ENCODE measurements at places on chromosomes 4 and X. TPM values are rescaled to one million over a fixed set of nuclear protein-coding genes. Genes with fewer than 3 reads are reported as not detected.

GRCh38 chrX:118855681-118856310, 32.2 kb downstream of the ZCCHC12 start:
- H3K4me1 ChIP-seq: no peaks in the 10 kb centered on the region
- no peaks in the 10 kb centered on the region for H3K27me3 ChIP-seq
- H3K27ac ChIP-seq: no peak overlapping the region

GRCh38 chrX:124223524-124223923, 108.9 kb upstream of the TEX13D start:
- no peak overlapping the region for H3K27ac ChIP-seq
- H3K36me3 ChIP-seq: no peaks in the 10 kb centered on the region

DNA sequence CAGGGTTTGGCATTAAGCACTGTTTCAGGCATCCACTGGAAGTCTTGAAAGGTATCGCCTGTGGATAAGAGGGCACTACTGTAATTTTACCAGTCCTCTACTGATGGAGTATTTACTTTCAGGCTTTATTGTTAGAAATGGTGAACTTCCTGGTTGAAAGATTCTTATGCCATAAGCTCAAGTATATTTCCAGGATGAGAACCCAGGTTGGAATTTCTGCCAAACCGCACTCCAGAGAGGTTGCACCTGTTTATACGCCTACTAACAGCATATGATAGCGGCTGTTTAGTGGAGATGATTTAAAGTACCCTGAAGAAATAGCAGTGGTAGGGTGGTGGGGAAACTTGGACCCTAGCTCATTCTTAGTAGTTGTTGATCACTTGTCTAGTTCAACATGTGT, 9.9 kb downstream of the FNIP2 start:
- H3K4me1 ChIP-seq: peaks cover 90% of the 10 kb centered on the region
- H3K36me3 ChIP-seq: no peaks in the 10 kb centered on the region
- H3K27me3 ChIP-seq: no peaks in the 10 kb centered on the region
- H3K4me3 ChIP-seq: no peak overlapping the region
- no peak for DNase-seq
- peak overlapping the region; percentile 16 for H3K27ac ChIP-seq

- no peak overlapping the region for H3K27ac ChIP-seq
- H3K36me3 ChIP-seq: no peaks in the 10 kb centered on the region
- no peaks in the 10 kb centered on the region for H3K27me3 ChIP-seq
- H3K4me3 ChIP-seq: no peak overlapping the region
- DNase-seq: no peak
Observed at GRCh38 chr4:121344098-121344497, 36.7 kb downstream of the QRFPR start.

GRCh38 chr4:169070071-169070894, 60.2 kb upstream of the CBR4 start:
- peak; percentile 63 for DNase-seq
- H3K4me1 ChIP-seq: peaks cover 12% of the 10 kb centered on the region

DNA sequence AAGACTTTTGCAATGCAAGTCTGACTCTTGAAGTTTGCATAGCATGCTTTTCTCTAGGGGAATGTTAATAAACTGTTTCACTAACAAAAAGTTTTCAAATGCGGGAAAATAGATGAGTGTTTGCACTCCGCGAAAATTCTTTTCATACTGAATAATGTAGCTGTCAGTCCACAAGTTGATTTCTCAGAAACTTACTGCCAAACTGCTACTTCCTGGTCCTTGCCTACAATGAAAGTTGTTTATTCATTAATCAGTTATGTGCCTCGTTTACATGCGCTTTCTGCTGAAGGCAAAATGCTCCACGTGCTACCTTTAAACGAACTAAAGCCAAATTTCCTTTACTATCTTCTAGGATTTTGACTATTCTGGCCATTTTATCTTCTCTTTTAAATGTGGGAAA, 166.2 kb downstream of the MAGEB17 start:
- H3K27me3 ChIP-seq: no peaks in the 10 kb centered on the region
- no peak overlapping the region for H3K4me3 ChIP-seq
- DNase-seq: no peak
- no peak overlapping the region for H3K27ac ChIP-seq
- no peaks in the 10 kb centered on the region for H3K36me3 ChIP-seq
- H3K4me1 ChIP-seq: no peaks in the 10 kb centered on the region

DNA sequence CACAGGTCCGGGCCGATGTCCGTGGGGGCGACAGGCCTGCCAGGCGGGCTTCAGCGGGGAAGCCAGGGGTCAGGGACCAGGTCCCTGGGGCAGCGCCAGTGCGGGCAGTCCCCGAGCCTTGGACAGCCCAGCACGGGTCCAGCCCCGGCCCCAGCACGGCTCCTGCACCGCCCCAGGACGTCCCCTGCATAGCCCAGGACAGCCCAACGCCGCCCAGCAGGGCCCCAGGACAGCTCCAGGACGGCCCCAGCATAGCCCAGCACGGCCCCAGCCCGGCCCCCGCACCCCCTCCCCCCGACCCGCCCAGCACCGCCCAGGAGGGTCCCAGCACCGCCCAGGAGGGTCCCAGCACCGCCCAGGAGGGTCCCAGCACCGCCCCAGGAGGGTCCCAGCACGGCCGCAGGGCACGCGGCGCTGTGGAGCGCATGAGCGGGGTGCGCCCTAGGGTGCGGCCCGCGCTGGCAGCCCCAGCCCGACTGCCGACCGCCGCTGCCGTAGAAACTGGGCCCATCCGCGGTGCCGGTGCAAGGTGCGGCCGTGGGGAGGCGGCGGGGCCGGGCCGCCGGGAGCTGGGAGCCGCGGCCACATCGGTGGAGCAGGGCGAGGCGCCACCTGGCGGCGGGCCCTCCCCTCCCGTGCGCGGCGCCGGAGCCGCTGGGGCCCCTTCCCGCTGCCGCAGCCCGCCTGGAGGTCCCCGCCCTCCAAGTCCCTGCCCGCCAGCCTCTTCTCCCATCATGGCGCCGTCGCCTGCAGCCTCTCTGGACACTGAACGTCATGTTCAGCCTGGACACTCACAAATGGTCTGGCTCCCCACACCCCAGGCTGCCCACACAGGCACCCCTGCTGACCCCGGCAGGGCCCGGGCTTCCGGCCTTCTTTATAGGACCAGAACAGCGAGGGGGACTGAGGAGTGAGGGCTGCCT, 106.8 kb upstream of the NKX1-1 start:
- peak overlapping the region; percentile 20 for H3K4me3 ChIP-seq
- H3K27me3 ChIP-seq: peaks cover 64% of the 10 kb centered on the region
- no peaks in the 10 kb centered on the region for H3K36me3 ChIP-seq
- no peaks in the 10 kb centered on the region for H3K4me1 ChIP-seq

DNA sequence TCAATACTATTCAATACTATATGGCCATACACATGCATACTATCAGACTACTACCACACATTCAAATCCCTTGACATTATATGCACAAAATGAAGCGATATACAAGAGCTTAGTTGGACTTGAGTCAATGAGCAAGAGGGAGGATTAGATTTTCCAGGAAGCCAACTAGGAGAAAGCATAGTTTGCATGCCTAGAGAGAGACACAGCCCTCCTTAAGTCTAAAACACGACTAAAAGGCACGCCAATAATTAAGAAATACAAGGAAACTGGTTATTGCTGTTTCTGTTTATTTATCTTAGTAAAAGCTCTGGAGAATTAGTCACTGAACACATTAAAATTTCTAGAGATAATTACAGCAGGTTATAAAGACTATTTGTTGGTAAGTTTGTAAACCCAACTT, 21.8 kb downstream of the MBNL3 start:
- no peak overlapping the region for H3K4me3 ChIP-seq
- no peaks in the 10 kb centered on the region for H3K4me1 ChIP-seq
- no peak overlapping the region for H3K27ac ChIP-seq
- DNase-seq: no peak
- H3K27me3 ChIP-seq: no peaks in the 10 kb centered on the region
- H3K36me3 ChIP-seq: no peaks in the 10 kb centered on the region

TLR7 gene
- 0.91 TPM for total RNA-seq

BST1 gene
- total RNA-seq: 3.8 TPM

EXOC1L gene
- total RNA-seq: not detected
